ENCODE measurements at places on chromosomes 16 and 17.

- DNase-seq = peak; percentile 24
These were observed 497 bp downstream of the SMIM5 start for GRCh38 chr17:75633486-75634375.

DNA sequence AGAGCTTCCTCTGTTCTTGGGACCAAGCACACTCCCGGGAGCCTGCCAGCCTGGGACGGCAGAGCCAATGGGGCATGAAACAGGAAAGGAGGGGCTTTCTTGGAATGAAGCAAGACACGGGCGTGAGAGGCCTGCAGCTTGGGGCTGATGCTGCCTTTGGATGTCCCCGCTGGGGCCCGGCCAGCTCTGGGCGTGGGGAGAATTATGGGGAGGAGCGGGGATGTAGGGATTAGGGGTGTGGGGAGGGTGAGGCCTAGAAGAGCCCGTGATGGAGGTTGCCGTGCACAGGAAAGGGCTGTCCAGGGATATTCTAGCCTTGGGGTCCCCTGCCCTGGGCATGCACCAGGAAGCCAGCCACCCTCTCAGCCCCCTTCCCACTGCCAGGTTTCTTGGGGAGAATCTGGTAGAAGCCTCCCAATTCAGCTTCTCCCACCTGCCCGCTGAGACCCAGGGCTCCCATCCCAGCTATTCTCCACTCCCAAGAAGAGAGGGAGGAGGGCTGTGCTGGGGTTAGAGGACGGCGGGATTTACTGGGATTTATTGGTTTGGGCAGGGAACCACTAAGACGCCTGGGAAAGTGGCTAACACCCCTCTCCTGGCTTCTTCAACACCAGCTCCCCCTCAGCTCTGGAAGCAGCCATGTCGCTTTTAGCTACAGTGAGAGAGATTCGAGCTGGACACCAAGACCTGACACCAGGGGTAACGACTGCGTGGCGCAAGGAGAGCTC is 20.0 kb upstream of the NXPH3 start:
- DNase-seq = no peak

GRCh38 chr17:16987830-16988601 is 16.1 kb upstream of the TNFRSF13B start:
- peak; percentile 71 for DNase-seq

DNA sequence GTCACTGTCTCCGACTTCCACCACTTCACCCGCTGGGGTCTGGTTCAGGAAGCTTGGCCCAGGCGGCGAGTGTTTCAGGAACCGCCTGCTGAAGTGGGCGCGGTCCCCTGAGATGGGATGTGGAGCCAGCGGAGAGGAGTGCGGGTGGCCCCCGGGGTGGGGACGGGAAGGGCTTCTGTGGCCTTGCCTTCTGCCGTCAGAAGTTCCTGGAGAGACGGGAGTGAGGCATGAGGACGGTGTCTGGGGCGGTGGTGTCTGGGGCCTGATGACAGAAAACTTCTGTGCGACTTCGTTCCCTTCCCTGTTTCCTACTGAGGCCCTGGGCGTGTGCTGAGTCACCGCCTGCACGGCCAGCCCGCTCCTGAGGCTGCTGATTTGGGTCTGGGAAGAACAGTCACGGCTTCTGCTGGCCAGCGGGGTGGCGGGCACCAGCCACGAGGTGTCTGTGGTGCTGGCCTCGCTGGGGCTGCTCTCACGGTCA is 12.3 kb upstream of the NLRC3 start:
- DNase-seq = no peak

- DNase-seq = no peak
These were observed 6.8 kb downstream of the KIFC3 start for GRCh38 chr16:57795431-57795878.

GRCh38 chr17:78920528-78920927 is 4.7 kb downstream of the TIMP2 start:
- no peak for DNase-seq

DNA sequence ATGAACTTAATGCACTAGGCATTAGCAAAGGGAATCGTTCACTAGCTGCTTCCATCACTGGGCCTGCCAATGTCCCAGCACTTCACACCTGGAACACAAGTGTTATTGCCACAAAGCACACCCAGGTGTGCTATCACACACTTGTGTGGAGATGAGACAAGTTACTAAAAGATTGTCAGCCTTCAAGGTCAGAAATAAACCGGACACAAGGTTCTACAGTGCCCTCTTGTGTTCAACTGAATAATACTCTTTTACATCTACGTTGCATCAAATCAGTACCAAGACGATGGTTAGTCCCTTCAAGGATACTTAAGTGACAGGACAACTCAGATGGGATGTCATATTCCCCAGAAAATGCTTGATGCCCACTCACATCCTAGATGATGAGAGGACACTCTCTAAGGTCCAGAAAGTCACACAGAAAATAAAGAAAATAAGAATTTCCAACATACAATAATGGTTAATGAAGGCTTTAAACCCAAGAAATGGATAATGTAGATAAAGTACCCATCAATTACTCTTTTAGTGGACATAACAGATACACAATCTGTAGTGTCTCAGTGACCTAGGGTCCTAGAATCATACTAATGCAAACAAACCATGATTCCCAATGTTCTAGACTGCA is 16.4 kb upstream of the GLG1 start:
- DNase-seq = peak; percentile 37

- DNase-seq = no peak
These were observed 20.9 kb downstream of the KIFC3 start for GRCh38 chr16:57781349-57781740.
